Occipital lobe (tissue), 3 donors: ENCODE measurements at places on chromosomes 4 and X. TPM values are rescaled to one million over a fixed set of nuclear protein-coding genes. Genes with fewer than 3 reads are reported as not detected.

The NPY5R gene
- total RNA-seq: 30.1 TPM

DNA sequence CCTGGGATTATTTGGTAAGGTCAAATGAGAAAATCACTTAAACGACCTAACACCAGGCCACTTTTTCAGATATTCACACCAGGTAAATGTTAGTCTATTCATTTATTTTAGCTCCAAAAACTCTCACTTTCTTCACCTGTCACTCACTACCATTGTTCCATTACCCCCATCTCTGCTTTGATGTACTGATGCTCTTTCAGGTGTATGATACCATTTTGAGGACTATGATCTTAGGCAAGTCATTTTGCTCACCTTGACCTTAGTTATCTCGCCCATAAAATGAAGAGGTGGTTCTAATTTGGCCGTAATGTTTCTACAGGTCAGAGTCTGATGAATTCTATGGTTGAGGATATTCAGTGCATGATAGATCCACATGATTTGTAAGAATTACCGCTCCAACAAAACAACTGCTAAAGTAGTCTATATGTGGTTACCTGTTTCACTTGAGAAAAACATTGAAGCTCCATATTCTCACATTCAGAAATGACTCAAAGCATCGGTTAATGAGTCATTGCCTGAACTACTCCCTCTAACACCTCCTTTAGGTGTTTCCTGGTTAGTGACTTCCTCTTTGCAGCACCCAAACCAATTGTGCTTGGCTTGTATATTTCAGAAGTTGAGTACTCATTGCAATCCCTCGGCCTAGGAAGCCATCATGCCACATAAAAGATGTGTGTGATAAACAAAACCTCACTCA is 4.5 kb downstream of the DTHD1 start:
- no peak for DNase-seq

DNA sequence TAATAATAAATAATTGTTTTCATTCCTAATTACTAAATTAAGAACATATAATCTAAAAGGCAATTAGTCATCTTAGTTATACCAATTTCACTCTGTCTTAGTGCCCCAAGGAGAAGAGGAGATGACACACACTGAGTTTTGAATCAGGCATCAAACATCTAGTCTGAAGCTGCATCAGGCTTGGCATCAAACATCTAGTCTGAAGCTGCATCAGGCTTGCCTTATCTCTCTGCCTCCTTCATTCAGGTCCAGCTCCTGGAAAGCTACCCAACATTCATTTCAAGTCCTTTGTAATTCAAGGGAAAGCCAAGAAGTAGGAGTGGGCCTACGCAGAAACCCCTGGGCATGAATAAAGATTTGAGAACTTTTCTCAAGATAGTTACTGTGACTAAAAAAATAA is 62.2 kb downstream of the SH3RF1 start:
- no peak for DNase-seq

The ADRA2C gene
- total RNA-seq: 2.2 TPM

DNA sequence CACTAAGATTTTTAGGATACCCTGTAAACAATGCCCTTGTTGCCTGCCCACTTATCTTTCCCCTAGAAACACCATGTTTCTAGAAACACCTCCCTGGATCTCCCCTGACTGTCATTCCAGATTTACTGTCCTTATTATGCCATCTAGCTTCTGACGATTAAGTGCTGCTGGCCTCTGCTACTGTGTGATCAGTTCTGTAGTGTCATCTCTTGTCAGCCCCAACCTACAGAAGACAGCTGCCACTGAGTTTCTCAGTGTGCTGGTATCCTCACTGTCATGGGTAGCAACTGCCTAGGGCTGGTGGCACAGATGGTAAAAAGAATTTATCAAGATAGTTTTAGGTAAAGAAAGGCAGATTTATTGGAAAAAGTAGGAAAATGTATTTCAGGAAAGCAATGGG is 68.7 kb upstream of the WWC2 start:
- no peak for DNase-seq

- no peak for DNase-seq
Observed at GRCh38 chrX:27622883-27623282, 32.7 kb downstream of the DCAF8L2 start.

- no peak for DNase-seq
Observed at GRCh38 chr4:19927381-19927780, 324.3 kb upstream of the SLIT2 start.

DNA sequence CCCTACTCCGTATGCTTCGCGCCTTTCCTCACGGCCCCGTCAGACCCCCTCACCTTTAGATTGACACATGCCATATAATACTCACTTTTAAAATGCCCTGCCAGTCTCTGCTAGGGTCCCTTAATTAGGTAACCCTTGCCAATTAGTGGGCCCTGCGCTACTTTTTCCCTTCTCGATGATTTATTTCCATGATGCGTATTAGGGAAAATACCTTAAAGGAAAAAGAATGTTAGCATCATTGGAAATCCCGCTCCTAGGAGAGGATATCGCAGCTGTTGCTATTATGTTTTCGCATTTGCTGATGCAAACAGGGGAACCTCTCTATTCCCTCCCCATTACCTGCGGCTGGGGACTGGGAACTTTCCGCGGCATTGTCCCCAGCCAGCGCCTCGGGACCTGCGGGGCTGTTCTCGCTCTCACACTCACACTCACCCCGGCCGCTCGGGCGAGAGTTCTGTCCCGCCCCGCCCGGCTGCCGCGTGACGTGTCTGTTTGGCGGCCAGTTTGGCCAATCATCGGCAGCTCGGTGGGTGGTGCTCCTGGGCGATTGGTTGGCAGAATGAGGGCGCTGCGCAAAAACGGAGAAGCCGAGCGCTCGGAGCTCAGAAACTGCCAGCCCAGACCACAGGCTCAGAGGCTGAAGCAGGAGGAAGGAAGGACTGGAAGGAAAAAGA is at the start of gene PCDH10:
TSS of gene PCDH10 (plus strand) at position 605 of the 674 bp plus-strand sequence. CDS start 847 bp downstream, outside the sequence.
- DNase-seq: peak; percentile 98
